Stimulated activated CD4-positive, alpha-beta T cell treated with anti-CD3 and anti-CD28 coated beads, Interleukin-4, amount 100 ng/mL, for 1 hour (primary cell): ENCODE measurements at places on chromosomes 6 and 20.

GRCh38 chr6:117233145-117233544 lies 32.2 kb upstream of the VGLL2 start:
- no peak for DNase-seq

GRCh38 chr20:18266282-18266681 lies 22.0 kb upstream of the ZNF133 start:
- DNase-seq, result no peak

- DNase-seq, result no peak
These were observed 93.4 kb downstream of the PTPRT start for GRCh38 chr20:43096126-43096930.

GRCh38 chr6:92715991-92716390 lies 703.4 kb downstream of the EPHA7 start:
- DNase-seq, result no peak

DNA sequence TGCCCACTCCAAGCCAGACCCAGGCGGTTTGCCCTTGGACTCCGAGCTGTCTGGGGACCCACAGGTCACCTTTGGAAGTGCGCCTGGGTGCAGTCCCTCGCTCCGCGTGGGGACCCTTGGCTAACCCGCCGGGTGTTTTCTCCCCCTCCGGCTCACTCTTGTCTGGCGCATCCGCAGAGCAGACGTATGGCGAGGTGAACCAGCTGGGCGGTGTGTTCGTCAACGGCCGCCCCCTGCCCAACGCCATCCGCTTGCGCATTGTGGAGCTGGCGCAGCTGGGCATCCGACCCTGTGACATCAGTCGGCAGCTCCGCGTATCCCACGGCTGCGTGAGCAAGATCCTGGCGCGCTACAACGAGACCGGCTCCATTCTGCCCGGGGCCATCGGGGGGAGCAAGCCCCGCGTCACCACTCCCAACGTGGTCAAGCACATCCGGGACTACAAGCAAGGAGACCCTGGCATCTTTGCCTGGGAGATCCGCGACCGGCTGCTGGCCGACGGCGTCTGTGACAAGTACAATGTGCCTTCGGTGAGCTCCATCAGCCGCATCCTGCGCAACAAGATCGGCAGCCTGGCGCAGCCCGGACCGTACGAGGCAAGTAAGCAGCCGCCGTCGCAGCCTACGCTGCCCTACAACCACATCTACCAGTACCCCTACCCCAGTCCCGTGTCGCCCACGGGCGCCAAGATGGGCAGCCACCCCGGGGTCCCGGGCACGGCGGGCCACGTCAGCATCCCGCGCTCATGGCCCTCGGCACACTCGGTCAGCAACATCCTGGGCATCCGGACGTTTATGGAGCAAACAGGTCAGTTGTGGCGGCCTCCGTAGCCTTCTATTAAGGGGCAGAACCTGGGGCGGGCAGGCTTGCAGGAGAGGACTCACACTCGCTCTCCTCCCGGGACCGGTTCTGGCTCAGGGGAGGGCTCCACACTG lies 1.1 kb downstream of the PAX1 start:
- DNase-seq, result no peak

- DNase-seq, result no peak
These were observed 116.1 kb upstream of the NXT1 start for GRCh38 chr20:23234311-23235078.

DNA sequence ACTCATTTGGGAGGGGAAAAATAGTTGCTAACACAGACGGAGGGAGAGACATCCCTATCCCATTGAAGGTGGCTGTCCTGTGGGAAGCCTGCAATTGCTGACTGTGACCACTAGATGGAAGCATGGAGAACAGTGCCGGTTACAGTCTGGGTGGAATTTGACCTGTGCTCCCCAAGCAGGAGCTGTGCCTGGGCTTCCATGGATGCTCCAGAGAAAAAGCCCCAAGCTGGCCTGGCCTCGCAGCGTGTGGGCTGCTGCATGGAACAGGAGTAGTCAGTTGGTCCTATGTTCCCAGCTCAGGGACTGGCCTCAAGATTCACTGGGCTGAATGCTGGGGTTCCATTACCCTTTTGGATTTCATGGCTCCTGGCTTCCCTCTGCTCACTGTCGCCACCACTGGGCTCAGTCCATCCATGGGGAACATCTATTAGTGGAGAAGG lies 116.3 kb upstream of the CHD6 start:
- peak; percentile 6 for DNase-seq
